ENCODE measurements at places on chromosomes 12 and 14.
A peak's percentile ranks its signal among the peaks of the same experiment; 100 is the strongest.

DNA sequence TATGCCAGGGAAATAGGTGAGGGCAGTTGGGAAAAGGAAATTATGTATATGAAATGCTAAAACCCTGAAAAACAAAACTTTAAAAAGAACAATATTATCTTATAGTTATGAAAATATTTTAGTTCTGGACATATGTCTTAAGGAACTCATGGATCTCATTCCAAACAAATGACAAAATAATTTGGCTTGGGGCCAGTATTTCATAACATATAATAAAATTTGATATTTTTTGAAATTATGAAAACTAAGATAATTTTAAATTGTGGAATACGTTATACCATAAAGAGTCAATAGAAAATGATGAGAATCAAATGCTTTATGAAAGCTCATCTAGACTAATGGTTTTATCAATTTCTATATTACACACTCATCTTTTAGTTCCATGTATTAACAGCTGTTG is 173.8 kb upstream of the DCN start:
- DNase-seq, result no peak

- DNase-seq, result no peak
Measured at GRCh38 chr14:50844391-50844790, 13.4 kb upstream of the NIN start.

DNA sequence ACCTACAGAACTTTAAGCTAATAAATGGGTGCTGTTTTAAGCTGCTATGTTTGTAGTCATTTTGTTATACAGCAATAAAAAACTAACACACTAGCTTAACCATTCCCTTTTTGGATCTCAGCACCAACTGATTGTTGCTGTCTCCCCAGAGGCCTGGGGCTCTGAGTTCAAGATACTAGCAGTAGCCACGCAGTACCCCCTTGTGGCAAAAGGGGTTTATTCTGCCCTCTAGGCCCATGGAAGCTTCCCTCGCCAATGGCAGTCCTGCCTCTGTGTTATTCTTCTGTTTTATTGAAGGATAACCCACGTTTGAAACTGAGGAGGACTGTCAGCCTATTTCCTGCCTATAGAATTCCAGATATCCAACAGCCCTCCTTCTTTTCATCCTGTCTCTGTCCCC is 455.3 kb upstream of the ATP2B1 start:
- DNase-seq, result no peak

GRCh38 chr14:72883961-72884360 is 9.9 kb downstream of the DPF3 start:
- DNase-seq, result peak; percentile 41

DNA sequence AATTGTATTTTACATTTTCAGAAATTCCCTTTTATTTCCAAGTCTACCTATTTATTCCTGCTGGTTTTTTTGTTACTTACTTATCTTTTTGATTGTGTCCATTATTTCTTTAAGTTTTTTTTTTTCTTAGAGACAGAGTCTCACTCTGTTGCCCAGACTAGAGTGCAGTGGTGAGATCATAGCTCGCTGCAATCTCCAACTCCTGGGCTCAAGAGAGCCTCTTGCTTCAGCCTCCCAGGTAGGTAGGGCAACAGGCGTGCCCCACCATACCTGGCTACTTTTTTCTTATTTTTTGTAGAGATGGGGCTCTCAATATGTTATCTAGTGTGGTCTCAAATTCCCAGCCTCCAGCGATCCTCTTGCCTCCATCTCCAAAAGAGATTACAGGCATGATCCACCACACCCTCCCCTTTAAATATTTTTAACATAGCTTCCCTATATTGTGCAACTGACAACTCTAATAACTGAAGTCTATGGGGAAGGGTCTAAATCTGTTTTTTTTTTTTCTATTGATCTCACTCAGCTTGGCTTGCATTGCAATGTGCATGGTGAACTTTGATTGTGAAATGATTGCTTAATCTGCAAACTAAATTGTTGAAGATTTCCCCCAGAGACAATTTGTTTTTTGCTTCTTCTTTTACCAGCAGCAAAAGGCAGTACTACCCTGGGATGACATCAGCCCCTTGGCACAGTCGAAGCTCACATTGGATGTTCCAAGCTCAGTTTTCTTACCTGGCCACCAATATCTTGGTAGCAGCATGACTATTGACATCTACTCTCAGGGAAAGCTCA is 25.7 kb upstream of the COCH start:
- DNase-seq, result peak; percentile 80

DNA sequence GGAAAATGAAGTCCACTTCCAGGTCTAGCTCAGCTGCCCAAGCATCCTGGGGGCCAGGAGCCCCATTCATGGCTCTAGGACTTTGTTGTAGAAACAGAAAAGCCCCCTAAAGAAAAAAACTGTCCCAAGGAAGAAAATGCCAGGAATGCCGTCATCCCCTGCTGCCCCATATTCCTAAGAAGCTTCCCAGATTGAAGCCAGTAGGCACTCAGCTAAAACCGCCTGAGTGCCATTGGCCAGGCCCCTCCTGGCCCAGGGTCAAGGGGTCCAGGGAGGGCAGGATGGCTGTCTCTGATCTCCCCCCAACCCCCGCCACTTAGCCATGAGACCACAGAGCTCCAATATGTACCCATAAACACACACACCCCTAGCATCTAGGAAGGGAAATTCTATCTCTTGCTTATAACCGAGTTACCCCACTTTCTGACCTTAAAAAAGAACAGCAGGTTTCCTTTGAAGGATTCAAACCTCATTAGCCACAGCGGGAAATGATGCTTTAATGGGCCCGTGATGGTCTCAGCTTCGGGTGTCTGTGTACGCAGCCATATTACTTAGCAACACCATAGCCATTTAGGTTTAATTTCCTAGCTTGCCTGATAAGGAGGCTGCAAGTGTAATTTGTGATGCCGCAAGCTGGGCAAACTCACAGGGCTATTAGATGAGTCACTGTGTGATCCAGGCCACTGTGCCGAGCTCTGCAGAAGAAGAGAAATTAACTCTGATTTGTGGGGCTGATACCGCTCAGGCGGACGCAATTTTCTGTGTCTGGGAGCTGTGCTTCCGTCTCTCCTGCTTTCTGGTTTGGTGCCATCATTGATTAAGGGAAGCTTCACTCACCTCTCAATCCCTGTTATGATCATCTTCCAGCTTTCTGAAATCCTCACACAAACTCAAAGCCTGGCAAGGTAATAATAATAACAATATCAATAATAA is 84.2 kb downstream of the GCH1 start:
- DNase-seq, result no peak

GRCh38 chr12:78886719-78887407 is 22.3 kb downstream of the SYT1 start:
- no peak for DNase-seq

DNA sequence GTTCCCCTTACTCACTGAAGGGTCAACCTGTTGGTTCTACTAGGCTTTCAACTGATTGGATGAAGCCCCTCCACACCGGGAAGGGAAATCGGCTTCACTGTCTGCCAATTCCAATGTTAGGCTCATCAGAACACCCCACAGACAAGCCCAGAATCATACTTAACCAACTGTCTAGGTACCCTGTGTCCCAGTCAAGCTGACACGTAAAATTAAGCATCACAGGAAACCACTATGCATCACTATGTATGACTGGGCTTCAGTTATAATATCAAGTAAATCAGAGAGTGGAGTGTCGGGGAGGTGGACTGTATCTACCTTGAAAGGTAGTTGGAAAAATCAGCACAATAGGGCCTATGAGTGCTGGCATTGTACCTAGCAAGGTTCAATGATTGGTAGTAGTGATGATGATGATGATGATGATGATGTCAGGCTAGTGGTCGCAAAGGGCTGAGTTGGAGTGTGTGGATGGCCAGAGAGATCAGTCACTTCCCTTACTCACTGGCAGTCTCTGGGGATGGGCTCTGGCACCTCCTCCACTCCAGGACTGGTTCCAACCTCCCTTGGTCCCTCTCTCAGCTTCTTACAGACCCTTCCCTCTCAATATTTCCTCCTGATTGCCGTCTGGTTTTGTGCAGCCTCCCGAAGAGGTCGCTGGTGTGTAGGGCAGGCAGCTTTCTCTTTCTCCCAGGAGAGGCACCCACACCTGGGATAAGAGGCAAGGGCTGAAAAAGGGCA is 3.3 kb upstream of the ATG101 start:
- no peak for DNase-seq

GRCh38 chr12:25695574-25695973 is 142.5 kb upstream of the LMNTD1 start:
- no peak for DNase-seq

- no peak for DNase-seq
Measured at GRCh38 chr12:121120989-121121755, 11.5 kb upstream of the P2RX7 start.

Measured in suppressor macrophage treated with lipopolysaccharide for 4 hours (primary cell).